ENCODE measurements at places on chromosomes 11 and 22. TPM values are rescaled to one million over a fixed set of nuclear protein-coding genes. Genes with fewer than 3 reads are reported as not detected.

- no peak for DNase-seq
Measured at GRCh38 chr22:21898354-21898896, 31.0 kb upstream of the MAPK1 start.

GRCh38 chr22:42450862-42451261 is 18.7 kb upstream of the NFAM1 start:
- no peak for DNase-seq

The HYLS1 gene
- 4.2 TPM for total RNA-seq

DNA sequence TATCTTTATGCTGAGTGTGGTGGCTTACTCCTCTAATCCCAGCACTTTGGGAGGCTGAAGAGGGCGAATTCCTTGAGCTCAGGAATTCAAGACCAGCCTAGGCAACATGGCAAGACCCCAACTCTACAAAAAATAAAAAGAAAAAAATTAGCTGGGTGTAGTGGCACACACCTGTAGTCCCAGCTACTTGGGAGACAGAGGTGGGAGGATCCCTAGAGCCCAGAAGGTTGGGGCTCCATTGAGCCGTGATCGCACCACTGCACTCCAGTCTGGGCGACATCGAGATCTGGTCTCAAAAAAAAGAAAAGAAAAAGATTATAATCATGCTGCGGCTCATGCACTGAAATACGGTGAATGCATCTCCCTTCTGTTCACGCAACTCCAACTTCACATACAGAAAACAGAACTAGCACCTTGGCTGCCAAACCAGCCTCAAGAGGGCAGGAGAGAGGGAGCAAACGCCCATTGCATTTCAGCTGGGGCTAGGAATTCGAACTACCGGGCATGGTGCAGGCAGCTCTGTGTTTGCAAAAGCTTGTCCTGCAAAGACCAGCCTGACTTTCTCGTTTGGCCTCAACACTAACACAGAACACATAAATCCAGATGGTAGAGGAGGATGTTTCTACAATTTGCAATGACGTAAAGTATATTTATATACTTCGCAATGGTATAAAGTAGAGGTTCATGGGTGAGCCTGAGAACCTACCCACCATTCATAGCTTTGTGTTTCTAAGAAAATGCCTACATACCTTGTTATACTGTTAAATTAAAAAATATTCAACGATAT is 6.3 kb upstream of the SYNGR1 start:
- peak; percentile 54 for DNase-seq
